Cardiac muscle cell (in vitro differentiated cells and primary cell): ENCODE measurements at places on chromosomes 5 and 9.

DNA sequence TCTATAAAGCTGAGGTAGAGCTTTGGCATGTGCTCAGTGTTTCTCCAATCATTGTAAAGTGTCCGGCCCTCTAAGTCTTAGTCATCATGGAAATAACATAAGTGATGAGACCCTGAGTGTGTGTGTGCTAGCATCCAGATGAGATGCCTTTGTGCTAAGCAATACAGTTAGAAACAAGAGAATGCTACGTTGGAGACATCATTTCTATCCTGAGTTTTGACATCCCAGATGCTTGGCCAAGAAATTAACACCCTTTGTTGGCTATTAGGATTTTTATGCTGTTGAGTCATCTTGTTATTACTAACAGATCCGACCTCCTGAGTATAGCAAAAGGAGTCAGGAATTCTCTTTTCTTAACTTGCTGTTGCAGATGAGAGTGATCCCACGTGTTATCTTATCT lies 508.0 kb downstream of the GADD45G start:
- DNase-seq, result peak; percentile 47

DNA sequence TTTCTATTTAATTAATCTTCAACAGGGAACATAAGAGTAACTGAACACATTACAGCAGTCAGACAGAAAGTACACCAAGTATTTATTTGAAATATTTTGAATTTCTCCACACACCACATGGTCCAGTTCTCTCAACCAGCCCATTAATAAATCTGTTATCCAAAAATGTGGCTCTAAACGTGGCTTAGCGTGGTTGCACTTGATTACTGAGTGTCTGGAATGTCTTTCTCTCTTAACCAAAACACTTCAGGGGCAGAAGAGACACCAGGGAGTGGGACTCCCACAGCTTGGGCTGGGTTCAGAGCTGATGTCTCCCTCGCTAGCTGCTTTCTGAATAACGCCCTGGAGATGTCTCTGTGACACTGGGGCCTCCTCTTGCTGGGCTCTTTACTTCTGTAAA lies 52.6 kb upstream of the FANCC start:
- no peak for DNase-seq

- no peak for DNase-seq
Measured at GRCh38 chr9:113851873-113852272, 24.2 kb upstream of the ZNF618 start.

DNA sequence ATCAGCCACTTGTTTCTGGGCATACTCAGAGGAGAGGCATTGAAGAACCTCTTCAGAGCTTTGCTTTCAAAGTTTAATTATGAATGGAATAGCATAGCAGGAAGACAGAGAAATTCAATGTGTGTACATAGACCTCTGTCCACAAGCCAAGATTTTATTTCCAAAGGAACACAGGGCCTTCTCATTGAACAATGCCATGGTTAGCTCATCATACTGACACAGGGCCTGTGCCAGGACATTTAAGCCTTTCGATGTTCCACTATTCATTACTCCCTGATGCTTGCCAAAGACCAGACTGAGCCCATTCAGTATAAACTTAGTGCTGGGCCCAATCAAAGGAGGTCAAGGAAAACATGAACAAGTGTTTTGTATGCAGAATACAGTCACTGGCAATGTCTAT lies 280.8 kb downstream of the FBXL17 start:
- DNase-seq, result no peak

- DNase-seq, result peak; percentile 84
Measured at GRCh38 chr9:100598641-100599145, 20.8 kb downstream of the CAVIN4 start.

DNA sequence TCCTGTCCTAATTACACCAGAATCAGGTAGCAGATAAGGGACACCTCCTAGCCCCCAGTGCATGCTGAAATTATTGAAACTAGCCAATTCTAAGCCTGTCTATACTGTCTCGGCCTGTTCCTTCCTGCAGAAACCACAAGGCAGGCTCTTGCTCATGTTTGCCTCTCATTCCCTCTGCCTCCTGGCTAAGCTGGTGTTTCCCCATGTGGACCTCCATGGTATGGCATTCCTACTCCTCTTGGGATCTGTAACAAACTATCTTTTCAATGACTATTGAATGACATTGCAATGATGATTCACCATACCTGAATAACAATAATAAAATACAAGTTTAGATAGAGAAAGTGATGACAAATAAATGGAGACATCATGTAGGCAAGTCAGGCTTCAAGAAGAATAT lies 35.6 kb upstream of the ADAMTS16 start:
- DNase-seq, result no peak

DNA sequence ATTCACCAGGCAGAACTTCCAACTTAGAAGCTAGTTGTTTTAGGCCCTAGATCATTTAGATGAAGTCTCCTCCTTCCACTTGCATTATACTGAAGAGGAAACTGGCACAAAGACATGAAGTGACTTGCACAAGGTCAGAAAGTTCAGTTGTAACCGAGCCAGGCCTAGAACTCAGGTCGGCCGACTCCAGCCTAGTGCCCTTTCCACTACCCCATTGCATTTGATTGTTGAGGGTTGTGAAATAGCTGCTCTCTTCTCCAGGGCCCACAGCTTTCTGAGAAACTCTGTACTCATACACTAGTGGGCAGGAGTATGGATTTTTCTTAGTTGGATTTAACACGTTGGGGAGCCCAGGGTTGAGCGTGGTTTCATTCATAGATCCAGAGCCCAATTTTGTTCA lies 5.6 kb downstream of the ZNF462 start:
- peak; percentile 61 for DNase-seq

DNA sequence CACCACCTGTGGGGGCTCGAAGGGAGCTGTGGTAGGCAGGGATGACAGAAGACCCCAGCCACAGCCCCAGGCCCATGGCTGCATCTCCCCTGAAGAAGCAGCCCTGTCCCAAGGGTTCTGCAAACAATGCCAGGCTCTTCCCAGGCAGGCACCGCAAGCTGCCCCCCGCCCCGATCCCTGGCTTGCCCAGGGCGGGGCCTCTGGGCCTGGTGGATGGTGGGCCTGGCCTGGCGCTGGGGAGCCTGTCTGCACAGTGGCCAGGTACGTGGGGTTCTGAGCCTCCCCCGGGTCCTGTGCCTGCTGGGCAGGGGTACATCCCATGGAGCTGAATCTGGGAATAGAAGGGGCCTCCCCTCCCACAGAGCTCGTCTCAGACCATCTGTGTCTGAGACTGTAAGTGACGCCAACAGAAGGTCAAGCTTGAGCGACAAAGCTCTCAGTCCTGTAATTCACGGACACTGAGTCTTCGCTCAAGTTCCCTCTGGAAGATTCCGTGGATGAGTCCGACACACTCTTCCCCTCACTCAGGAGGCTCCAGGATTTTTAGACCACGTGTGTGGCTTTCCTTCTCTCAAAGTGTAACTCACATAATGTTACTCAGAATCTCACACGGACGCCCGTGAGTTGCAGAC lies 4.4 kb upstream of the SLC12A7 start:
- DNase-seq, result no peak

DNA sequence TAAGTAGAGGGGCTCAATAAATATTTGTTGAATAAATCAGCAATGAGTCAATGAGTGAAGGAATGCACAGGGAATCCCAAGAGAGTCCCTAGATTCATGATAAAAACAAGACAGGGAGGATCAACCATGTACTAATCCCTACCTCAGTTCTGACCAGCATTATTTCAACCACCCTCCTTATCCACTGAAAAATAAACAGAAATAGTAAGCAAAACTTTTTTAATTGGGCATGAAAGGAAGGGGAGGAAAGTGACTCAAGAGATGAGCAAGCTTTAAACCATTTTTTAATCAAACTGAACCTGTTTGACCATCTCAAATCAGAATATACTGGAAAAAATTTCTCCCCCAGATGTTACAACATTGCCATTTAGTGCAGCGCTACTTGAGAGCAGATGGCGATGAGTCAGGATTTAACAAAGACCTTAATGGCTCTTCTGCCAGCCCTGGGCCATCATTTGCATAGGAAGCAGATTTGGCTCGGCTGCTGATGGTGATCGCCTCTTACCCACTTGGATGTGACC lies 194.8 kb upstream of the SLC30A5 start:
- peak; percentile 85 for DNase-seq

DNA sequence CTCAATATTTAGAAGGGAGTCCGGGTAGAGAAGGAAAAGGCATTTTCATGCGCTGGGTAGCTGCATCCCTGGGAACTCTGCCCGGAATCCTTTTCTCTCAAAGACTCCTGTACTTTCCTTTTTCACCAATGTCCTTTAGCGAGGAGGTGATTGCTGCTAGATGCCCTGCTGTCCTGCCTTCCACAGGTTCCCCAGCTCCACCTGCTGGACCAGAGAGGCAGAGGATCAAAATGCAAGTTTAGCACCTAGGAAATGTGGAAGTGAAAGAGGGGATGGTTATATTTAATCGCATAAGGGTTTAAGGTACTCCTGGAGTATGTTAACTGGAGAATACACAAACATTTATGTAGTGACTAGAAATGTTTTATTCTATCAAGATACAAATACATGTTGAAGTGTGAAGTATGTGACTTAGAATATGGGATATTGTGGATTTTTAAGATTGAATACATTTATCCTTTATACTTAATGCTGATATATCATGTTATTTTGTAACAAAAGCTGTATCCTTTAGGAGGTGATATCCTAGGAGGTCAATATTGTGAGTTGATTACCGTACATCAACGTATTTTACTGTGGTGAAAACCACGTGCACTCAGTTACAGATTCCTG lies 145.7 kb downstream of the ARHGAP26 start:
- peak; percentile 55 for DNase-seq

DNA sequence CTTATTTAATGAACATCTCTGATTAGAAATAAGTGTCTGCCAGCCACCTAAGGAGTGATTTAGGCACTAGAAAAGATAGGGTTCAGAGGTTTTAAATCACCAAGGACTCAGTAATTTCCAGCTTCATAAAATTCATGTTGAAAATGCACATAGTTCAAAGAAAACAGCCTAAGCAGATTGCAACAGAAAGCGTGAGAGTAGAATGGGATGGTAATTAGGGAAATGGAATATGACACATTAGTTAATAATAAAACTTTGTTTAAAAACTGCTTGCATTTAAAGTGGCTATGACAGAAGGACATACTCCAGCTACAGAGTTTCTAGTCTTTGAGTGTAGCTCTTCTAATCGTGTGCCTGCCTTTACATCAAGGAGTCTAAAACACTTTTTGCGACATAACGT lies 490.8 kb downstream of the TLE4 start:
- DNase-seq, result no peak

DNA sequence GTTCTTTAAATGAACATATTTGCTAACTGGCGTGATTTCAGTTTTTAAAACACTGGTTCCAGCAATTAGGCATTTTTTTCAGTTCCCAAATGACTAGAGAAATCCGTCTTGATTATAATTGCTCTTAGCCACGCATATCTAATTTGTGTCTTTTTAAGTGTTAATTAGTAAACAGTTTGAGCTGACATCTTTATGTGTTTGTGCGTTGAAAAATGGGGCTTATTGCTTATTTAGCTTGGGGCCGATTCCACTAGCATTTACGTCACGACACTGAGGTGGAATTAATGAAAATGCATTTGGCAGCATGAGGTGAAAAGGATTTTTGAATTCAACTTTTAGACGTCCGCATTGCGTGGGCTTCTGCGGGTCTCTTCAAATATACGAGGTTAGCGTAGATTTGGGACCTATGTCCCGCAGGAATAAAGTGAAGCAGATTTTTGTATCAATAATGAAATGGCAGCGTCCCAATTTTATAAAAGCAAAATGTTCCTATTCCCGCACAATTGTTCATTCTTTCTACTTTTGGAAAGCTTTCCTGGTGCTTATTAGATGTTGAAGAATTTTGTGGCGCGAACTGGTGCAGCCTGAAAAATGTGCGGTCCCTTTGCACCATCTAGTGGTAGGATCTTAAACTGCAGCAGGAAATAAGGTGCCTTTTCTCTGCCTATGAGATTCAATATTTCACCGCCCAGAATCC lies 122.7 kb upstream of the LMX1B start:
- DNase-seq, result peak; percentile 76

GRCh38 chr5:151029179-151030055 lies 9.0 kb downstream of the GPX3 start:
- DNase-seq, result no peak

DNA sequence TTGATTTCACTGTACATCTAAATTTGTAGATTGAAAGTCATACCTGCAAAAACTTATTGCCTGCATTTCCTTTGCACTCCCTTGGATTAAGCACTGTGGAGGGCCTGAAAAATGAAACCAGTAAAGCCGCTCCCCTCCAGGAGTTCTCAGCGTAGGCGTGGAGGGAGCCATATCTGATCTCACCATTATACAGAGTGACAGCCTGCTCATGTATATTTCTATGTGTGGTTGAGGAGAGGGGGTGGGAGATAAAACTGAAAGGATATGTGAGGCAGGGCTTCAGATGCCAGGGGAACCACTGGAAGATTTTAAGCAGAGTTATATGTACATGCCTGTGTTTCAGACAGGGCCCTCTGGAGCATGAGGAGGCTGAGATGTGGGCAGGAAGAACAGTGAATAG lies 303.0 kb downstream of the MSX2 start:
- DNase-seq, result no peak

GRCh38 chr9:135085830-135086546 lies 1.5 kb upstream of the OLFM1 start:
- peak; percentile 81 for DNase-seq

DNA sequence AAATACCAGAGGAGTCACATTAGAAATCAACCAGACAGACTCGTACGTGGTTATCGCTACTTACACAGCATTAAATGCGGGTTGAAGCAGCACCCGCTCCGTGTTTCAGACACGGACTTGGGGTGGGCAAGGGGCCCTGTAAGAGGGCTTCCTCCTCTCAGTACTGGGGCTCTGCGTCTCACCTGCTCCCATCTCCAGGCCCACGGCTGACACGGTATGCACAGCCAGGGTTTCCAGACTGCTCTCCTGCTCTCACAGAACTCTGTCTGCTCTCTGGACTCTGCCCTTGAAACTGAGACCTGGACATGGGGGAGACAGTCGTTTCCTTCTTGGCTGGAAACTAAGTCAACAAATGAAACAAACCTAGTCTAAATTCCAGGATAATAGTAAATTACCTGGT lies 24.7 kb upstream of the RASGEF1C start:
- no peak for DNase-seq

GRCh38 chr5:81182396-81183390 lies 50.4 kb upstream of the CKMT2 start:
- no peak for DNase-seq

GRCh38 chr5:133806847-133807246 lies 161.6 kb downstream of the C5orf15 start:
- no peak for DNase-seq

- DNase-seq, result no peak
Measured at GRCh38 chr5:36161361-36161760, 9.4 kb downstream of the SKP2 start.

- DNase-seq, result no peak
Measured at GRCh38 chr9:38200431-38200830, 131.4 kb upstream of the SHB start.
